ENCODE measurements at places on chromosomes 2 and 18.

DNA sequence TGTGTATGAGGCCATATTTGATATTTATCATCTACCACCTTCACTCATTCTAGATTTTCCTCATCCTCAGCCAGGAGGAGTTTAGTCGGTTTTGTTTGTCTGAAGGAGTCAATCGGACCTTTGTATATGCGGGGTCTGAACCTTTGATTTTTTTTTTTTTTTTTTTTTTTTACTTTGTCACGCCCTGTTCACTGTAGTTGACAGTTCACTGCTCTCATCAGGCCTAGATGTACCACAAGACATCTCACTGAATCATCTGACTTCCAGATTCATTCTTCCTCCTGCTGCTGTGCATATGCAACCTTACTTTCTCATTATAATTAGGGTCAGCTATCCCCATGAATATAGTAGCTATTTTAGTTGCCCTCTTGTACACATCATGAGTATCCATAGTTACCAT is 133.2 kb downstream of the ARHGAP15 start:
- no peak for DNase-seq

GRCh38 chr18:28189400-28190239 is 12.7 kb upstream of the CDH2 start:
- DNase-seq = no peak

DNA sequence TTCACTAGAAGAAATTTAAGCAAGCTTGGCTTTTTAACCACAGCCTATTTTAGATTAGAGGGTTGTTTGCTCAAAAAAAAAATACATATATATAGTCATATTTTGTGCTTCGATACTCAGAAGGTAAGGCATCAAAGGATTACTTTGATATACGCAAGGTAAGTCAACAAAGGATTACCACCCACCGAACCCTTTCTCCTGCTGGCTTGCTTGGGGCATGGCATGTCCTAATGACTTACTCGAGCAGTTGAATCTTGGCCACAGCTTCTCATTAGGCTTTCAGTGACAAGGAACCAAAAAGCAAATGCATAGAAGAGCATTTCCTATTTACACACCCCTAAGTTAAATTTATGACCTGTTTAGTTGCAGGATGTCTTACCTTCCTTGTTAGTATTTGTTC is 295.7 kb downstream of the AGAP1 start:
- no peak for DNase-seq

DNA sequence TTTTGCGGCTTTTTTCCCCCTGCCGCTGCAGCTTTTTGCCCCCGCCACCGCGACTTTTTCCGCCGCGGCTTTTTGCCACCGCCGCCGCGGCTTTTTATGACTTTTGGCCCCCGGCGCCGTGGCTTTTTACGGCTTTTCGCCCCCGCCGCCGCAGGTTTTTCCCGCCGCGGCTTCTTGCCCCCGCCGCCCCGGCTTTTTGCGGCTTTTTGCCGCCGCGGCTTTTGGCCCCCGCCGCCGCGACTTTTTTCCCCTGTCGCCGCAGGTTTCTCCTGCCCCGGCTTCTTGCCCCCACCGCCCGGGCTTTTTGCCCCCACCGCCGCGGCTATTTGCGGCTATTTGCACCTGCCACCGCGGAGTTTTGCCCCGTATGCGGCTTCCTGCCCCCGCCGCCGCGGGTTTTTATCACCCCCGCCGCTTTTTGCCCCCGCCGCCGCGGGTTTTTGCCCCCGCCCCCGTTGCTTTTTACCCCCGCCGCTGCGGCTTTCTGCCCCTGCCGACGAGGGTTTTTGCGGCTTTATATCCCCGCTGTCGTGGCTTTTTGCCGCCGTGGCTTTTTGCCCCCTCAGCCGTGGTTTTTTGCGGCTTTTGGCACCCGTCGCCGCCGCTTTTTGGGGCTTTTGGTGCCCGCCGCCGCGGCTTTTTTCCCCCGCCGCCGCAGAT is 2750.9 kb downstream of the RPIA start:
- peak; percentile 60 for DNase-seq

DNA sequence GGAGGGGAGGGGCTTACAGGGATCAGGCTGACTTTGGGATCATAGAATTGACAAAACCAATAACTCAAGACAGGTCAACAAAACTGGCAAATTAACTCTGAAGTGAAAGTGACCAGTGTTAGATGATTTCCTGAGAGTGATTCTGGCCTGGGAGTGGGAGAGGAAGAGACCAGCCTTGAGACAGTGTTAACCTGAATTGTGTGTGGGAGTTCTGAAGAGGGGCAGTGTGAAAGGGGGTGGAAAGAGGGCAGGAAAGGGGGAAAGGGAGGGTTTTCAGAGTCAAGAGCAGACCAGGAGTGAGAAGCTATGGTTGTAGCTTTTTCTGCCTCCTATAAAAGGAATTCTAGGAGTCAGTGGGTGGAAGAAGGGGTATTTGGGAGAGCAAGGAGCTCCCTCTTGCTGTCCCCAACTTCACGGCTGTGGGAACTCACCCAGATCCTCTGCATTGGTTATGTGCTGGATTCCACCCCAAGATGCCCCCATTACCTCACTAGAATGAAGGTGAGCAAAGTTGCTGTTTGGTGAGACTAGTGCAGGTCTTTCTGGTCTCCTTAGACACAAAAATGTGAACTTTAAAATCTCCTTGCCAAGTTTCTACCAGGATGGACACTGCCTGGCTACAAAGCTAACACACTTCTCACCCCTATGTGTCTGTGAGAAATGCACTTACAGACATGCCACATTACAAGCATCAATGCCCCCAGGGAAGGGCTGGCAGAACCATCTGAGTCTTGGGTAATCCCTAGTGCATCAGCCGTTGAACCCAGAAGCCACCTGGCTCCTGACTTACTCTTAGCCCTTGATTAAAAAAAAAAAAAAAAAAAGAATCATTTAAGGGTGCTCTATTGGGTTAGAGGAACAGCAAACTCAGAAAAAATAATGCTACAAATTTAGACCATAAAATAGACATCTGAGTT is 61.6 kb downstream of the BMP10 start:
- no peak for DNase-seq

DNA sequence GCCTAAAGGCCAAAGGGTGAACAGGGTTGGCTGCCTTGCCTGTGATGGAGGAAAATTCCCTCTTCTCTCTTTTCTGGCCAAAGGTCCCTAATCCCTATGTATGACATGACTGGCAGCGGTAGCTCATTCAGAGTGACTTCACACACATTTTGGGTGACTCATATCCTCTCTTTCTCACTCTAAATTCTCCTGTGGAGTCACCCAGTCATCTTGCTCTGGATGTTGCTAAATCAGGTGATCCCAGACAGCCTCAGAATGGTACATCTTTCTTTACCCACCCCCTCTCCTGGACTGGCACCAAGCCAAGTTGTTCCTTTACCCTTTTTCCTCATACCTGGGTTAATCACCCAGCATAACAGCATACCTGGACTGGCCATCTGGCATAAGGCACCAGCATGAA is 77.2 kb downstream of the NEURL3 start:
- no peak for DNase-seq

DNA sequence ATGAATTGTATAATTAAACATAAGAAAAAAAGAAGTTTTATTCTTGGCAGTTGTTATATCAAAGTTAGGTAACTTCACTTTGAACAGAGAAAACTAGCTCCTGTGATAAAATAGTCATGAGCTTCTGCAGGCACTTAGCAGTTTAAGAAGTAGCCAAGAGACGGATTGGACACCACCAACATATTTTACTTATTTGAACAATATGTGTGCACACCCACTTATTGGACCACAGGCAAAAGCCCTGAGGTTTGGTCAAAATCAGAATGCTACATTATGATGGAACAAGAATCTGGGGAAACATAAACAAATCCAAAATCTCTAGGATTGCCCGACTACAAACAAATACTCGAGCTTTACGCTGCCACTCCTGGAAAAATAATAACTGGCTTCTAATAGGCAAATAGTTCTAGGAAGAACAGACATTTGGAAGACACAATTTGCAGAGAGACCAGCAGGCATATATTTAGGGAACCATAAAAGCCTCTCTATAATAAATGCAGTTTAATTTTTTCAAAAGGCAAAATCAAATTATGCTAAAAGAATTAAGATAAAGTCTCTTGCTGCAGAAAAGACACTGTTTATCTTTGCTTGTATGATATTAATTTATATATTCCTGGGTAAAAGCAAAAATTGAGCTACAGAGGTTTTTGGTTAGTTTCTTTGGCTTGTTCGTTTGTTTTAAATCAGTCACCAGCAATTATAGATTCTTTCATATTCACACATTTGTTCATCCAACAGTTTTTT is 117.9 kb downstream of the CDC42EP3 start:
- no peak for DNase-seq

- no peak for DNase-seq
Measured at GRCh38 chr18:62102221-62102620, 84.6 kb downstream of the PIGN start.

Measured in psoas muscle (tissue), 8 donors.